K562 (cell line): ENCODE measurements at places on chromosomes 4 and X.
A peak's percentile ranks its signal among the peaks of the same experiment; 100 is the strongest.

DNA sequence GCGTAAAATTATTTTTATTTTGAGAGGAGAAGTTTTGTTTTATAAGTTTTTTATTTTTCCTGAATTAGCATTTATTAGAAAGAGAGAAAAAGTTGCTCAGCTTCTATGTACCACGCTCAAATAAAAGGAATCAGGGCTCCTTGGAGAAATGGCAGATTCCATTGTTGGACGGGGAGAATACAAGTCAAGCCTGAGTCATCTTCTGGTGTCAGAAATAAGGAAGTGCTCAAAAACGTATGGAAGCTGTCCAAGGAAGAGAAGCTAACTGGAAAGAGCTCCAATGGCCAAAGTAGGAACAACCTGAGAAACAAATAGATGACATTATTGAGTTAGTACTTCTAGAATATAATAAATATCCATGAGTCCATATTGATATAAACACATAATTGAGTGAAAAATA is 89.3 kb upstream of the NEIL3 start:
- H3K4me3 ChIP-seq = no peak overlapping the region
- no peaks in the 10 kb centered on the region for H3K36me3 ChIP-seq
- no peak overlapping the region for H3K27ac ChIP-seq
- no peak for DNase-seq
- H3K27me3 ChIP-seq = no peaks in the 10 kb centered on the region
- no peaks in the 10 kb centered on the region for H3K4me1 ChIP-seq

DNA sequence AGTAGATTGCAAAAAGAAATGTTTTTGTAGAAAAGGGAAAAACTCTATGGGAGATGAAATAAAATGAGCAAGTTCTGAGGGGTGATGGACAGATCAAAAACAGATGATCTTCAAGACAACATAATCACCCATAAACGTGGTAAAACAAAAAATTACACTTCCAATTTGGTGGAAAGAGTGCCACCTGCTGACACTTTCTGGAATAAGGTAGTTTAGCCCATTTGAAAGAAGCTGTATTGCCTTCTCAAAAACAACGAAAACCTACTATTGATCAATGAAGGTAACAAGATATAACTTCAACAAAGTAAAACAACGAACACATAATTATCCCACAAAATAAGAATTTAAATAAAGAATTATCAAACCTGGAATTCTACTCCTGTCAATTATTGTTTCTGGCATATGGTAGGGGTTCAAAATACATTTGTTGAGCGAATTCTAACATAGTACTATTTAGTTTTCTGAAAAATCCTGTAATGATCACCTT is 2.5 kb downstream of the COQ2 start:
- no peaks in the 10 kb centered on the region for H3K27me3 ChIP-seq
- H3K36me3 ChIP-seq = peaks cover 9% of the 10 kb centered on the region
- no peak overlapping the region for H3K4me3 ChIP-seq
- DNase-seq = peak; percentile 24
- no peak overlapping the region for H3K27ac ChIP-seq
- H3K4me1 ChIP-seq = peaks cover 5% of the 10 kb centered on the region

GRCh38 chrX:100264200-100264599 is 145.9 kb downstream of the PCDH19 start:
- H3K4me1 ChIP-seq = no peaks in the 10 kb centered on the region
- DNase-seq = no peak
- no peaks in the 10 kb centered on the region for H3K27me3 ChIP-seq
- no peak overlapping the region for H3K27ac ChIP-seq

- DNase-seq = peak; percentile 31
- peak overlapping the region; percentile 8; the same call in 1 of the 3 replicates for H3K27ac ChIP-seq
- H3K4me1 ChIP-seq = peaks cover 10% of the 10 kb centered on the region
- peaks cover 25% of the 10 kb centered on the region for H3K36me3 ChIP-seq
- H3K4me3 ChIP-seq = no peak overlapping the region
Observed at GRCh38 chrX:11381464-11381863, 88.3 kb downstream of the AMELX start.

GRCh38 chr4:1976416-1977352 is 32.1 kb downstream of the NELFA start:
- peaks cover 7% of the 10 kb centered on the region for H3K4me1 ChIP-seq
- H3K27me3 ChIP-seq = no peaks in the 10 kb centered on the region
- H3K27ac ChIP-seq = no peak overlapping the region

GRCh38 chr4:126658411-126658810 is 974.3 kb upstream of the INTU start:
- peaks cover 2% of the 10 kb centered on the region; the same call in 1 of the 2 replicates for H3K4me1 ChIP-seq
- no peak overlapping the region for H3K4me3 ChIP-seq
- no peak for DNase-seq
- H3K36me3 ChIP-seq = peaks cover 3% of the 10 kb centered on the region; the same call in 1 of the 3 replicates

DNA sequence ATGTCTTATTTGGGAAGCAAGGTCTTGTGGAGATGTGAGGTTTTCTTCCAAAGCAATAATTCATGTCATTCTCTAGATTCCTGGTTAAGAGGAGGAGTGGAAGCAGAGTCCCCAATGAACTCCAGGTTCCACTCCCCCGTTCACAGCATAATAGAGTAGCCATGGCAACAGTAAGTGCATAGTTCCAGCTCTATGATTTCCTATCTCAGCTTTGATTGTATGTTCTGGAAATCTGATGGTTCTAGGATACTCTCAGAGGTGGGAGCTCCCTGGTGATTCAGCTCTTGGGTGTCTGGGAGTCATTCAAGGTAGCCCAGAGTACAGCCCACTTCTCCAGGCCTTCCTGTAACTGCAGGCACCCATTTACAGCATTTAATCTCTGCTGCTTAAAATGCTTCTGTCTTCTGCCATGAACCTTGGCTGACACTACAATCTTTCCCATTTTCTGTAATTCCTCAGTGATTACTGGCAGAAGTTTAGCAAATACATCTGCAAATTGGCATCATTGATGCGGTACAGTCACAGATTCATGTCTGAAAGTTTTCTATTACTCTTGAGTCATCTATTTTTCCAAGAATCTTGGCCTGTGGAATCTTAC is 242.0 kb downstream of the MAPK10 start:
- H3K4me1 ChIP-seq = no peaks in the 10 kb centered on the region
- no peaks in the 10 kb centered on the region for H3K27me3 ChIP-seq
- no peak overlapping the region for H3K27ac ChIP-seq
- DNase-seq = no peak
- no peaks in the 10 kb centered on the region for H3K36me3 ChIP-seq
- H3K4me3 ChIP-seq = no peak overlapping the region

DNA sequence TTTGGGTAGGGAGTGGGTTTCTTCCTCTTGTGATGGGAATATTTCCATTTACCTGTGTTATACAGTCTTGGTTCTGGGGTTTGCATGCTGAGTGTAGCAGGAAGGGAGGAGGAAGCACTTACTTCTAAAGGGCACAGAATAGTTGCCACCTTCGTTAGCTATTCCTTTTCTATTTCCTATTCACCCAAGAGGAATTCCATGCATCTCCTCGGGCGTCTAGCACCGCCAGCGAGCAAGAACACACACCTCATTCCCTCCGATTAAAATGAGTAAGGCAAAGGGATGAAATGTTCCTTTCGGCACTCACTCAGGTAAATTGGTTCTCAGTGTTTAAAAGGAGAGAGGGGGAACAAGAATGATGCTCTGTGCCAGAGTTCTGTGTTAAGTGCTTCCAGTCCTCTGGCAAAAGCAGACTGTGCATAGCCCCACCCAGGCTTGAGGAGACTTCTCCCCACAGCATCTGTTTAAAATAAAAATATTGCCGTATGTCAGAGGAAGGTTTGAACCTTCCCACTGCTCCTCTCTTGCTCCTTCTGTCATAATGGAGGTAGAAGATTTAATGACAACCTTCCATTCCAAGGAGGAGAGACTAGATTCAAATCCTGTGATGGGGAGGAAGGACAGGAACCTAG is 351.4 kb downstream of the PTTG2 start:
- H3K36me3 ChIP-seq = no peaks in the 10 kb centered on the region
- no peaks in the 10 kb centered on the region for H3K27me3 ChIP-seq
- 0 out of 2 replicates have a peak, but pooled peaks cover 5% of the 10 kb centered on the region for H3K4me1 ChIP-seq
- no peak overlapping the region for H3K27ac ChIP-seq

DNA sequence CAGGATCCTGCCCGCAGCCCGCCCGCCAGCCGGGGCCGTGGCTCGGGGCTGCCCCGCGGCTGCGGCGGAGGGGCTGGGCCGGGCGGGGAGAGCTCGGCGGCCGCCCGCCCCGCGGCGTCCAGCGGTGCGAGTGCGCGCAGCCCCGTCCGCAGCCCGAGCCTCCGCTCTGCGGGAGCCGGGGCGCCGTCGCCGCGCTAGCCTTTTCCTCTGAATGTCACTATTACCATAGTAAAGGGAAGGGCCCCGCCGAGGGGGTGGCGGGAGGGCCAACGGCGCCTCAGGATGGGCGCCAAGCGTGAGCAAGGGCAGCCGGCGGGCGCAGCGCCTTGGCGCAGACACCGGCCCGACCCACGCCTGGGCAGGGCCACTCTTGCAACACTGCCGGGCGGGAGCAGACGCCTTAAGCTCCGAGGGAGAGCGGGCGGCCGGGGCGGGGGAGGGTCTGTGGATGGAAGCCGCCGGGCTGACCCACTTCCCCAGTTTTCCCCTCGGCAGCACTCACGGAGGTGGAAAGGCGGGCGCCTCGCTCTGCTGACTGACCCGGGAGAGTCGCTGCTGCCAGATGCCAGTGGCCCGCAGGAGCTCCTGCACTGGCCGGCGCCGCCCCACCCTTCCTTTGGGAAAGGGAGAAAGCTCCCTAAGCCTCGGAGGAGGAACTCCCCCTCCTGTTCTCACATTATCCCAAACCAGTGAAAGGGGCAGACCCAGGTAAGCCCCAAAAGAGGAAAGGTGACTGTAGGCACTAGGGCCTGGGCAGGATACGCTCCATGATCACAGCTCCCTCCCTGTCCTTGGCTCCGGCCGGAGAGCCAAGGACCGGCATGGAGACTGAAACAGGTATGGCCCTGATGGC is 329.4 kb downstream of the HNRNPD start:
- H3K4me1 ChIP-seq = peaks cover 11% of the 10 kb centered on the region; the same call in 1 of the 2 replicates
- DNase-seq = peak; percentile 5
- peaks cover 11% of the 10 kb centered on the region; the same call in 2 of the 3 replicates for H3K27me3 ChIP-seq
- H3K27ac ChIP-seq = no peak overlapping the region
- H3K4me3 ChIP-seq = no peak overlapping the region

GRCh38 chrX:80846247-80846646 is 36.6 kb upstream of the BRWD3 start:
- DNase-seq = no peak
- H3K4me1 ChIP-seq = no peaks in the 10 kb centered on the region
- no peaks in the 10 kb centered on the region for H3K36me3 ChIP-seq
- no peaks in the 10 kb centered on the region for H3K27me3 ChIP-seq
- H3K4me3 ChIP-seq = no peak overlapping the region

GRCh38 chrX:11745881-11746280 is 12.2 kb upstream of the MSL3 start:
- no peak for DNase-seq
- no peaks in the 10 kb centered on the region for H3K36me3 ChIP-seq
- no peak overlapping the region for H3K4me3 ChIP-seq
- H3K4me1 ChIP-seq = peaks cover 3% of the 10 kb centered on the region; the same call in 1 of the 3 replicates
- peaks cover 3% of the 10 kb centered on the region; the same call in 1 of the 2 replicates for H3K27me3 ChIP-seq

GRCh38 chrX:46575991-46576392 is 2.4 kb downstream of the CHST7 start:
- no peak overlapping the region for H3K27ac ChIP-seq
- DNase-seq = no peak
- H3K4me1 ChIP-seq = no peaks in the 10 kb centered on the region
- H3K36me3 ChIP-seq = no peaks in the 10 kb centered on the region

DNA sequence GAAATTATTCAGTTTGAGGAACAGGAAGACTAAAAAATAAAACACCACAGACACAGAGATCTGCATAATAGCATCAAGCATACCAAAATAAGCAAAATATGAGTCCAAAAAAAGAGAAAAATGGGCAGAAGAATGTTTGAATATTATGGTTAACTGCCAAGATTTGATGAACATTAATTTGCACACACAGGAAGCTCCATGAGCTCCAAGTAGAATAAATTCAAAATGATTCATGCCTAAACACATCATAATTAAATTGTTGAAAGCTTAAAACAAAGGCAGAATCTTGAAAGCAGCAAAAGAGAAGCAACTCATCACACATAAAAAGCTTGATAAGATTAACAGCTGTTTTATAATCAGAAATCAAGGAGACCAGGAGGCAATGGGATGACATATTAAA is 156.6 kb upstream of the ARSJ start:
- no peak for DNase-seq
- H3K27me3 ChIP-seq = no peaks in the 10 kb centered on the region
- H3K4me3 ChIP-seq = no peak overlapping the region
- H3K27ac ChIP-seq = no peak overlapping the region

- DNase-seq = no peak
- no peak overlapping the region for H3K27ac ChIP-seq
- peaks cover 68% of the 10 kb centered on the region for H3K27me3 ChIP-seq
Observed at GRCh38 chrX:129647418-129648410, 7.0 kb downstream of the APLN start.

DNA sequence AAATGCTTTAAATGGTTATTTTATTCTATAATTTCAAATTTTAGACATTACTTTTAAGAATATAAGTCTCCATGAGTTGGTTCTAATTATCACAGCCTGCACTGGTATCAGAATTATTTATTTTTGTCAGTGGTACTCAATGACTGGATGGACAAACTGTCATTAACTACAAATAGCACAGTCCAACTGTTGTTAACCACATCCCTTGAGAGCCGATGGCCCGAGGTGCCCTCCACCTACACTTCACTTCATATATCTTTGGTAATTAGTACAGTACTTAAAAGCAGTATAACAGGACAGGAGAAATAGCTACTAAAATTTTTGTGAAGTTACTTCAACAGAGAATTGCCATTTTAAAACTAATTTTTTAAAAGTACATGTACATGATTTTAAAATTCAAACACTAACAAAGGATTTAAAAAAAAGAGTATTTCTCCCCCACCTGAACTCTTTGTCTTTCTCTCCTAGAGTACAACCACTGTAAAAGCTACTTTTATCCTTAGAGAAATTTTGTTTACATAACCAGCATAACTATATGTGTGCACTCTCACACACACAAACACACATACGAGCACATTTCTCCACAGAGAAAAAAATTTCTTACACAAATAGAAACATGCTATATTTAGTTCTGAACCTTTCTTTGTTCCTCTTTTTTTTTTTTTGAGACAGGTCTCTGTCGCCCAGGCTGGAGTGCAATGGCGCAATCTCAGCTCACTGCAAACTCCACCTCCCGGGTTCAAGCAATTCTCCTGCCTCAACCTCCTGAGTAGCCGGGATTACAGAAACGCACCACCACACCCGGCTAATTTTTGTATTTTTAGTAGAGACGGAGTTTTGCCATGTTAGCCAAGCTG is 6.5 kb downstream of the TIFA start:
- H3K4me1 ChIP-seq = no peaks in the 10 kb centered on the region
- no peak overlapping the region for H3K4me3 ChIP-seq
- no peak for DNase-seq

DNA sequence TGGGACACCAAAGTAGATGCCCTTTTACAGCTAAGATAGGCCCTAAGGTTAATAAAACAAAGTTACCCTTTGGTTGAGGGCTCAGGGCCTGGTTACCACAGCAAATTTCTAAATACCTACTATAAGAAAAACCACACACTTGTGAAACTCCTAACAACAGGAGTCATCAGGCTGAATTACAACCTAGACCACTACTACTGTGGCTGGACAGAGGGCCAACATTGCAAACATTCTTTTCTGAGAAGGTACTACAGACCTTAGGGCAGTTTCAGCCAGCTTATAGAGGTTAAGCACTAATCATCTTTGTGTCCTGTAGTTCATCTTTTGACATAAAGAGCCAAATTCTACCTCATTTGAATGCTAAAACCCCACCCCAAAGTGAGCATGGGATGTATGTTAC is 504.0 kb downstream of the RAPGEF2 start:
- H3K4me3 ChIP-seq = no peak overlapping the region
- H3K4me1 ChIP-seq = no peaks in the 10 kb centered on the region
- H3K36me3 ChIP-seq = no peaks in the 10 kb centered on the region
- DNase-seq = no peak
- H3K27me3 ChIP-seq = no peaks in the 10 kb centered on the region
